ENCODE measurements at places on chromosomes 2 and 18. TPM values are rescaled to one million over a fixed set of nuclear protein-coding genes. Genes with fewer than 3 reads are reported as not detected.

The REG1B gene
- total RNA-seq, result not detected

DNA sequence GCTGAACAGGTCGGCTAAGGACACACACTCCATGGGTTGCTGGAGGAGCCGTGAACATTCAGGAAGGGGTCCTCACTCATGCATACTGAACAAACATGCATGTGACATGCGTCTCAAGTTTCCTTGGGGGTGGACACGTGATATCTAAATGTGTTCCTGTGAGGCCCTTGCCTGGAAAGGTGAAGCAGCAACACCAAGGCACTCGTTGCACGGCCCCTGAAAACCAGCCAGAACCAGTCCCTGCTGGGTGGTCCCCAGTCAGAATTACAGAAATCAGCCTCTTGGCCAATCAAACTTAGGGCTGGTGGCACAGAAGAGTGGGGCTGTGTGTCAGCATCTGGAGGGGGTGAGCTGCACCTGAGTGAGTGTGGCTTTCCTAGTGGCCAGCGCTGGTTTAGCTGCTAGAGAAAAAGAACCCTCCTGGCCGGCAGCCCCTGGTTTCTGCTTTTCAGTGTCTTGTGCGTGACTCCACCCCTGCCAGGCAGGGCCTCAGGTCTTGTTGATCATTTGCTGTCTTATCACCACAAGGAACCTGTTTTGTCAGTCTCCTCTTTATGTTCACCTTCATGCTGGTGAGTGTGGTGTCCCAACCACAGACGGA lies 3.2 kb upstream of the AQP12B start:
- no peaks in the 10 kb centered on the region for H3K36me3 ChIP-seq
- no peak overlapping the region for H3K27ac ChIP-seq
- H3K4me1 ChIP-seq, result no peaks in the 10 kb centered on the region

DNA sequence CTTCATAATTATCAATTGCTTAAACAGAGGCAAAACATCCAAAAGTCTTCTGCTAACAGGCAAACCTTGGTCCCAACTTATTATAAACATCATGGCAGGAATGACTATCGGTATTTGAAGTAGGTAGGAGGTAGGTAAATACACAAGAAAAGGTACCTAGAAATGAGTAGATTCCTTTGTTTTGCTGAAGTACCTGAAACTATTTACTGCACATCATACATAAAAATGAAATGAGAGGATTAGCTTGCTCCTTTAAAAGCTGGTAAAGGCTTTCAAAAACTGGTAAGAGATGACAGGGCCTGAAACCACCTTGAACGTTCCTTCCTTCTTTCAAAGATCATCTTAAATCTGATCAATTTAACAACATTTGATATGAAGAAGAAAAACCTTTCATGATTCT lies 55.2 kb upstream of the MAPRE2 start:
- no peak overlapping the region for H3K4me3 ChIP-seq
- no peak for DNase-seq
- no peak overlapping the region for H3K27ac ChIP-seq
- peaks cover 6% of the 10 kb centered on the region for H3K27me3 ChIP-seq

- peaks cover 68% of the 10 kb centered on the region for H3K36me3 ChIP-seq
- peaks cover 5% of the 10 kb centered on the region for H3K4me1 ChIP-seq
- no peaks in the 10 kb centered on the region for H3K27me3 ChIP-seq
- no peak for DNase-seq
- no peak overlapping the region for H3K27ac ChIP-seq
Observed at GRCh38 chr18:35705988-35706387, 124.4 kb downstream of the GALNT1 start.

The CCDC178 gene
- total RNA-seq, result not detected

- DNase-seq, result peak; percentile 89
- H3K36me3 ChIP-seq, result no peaks in the 10 kb centered on the region
- H3K4me3 ChIP-seq, result no peak overlapping the region
- H3K27ac ChIP-seq, result peak overlapping the region; percentile 45
- H3K4me1 ChIP-seq, result peaks cover 47% of the 10 kb centered on the region
- peaks cover 31% of the 10 kb centered on the region for H3K27me3 ChIP-seq
Observed at GRCh38 chr18:62329691-62330454, 4.8 kb downstream of the TNFRSF11A start.

GRCh38 chr18:22563164-22563583 lies 145.5 kb upstream of the CTAGE1 start:
- H3K27me3 ChIP-seq, result no peaks in the 10 kb centered on the region
- H3K36me3 ChIP-seq, result no peaks in the 10 kb centered on the region
- H3K4me1 ChIP-seq, result peaks cover 28% of the 10 kb centered on the region
- H3K4me3 ChIP-seq, result peak overlapping the region; percentile 54
- peak; percentile 85 for DNase-seq

The CBLN2 gene
- not detected for total RNA-seq

GRCh38 chr18:78247615-78248289 lies 731.9 kb upstream of the SALL3 start:
- H3K4me3 ChIP-seq, result no peak overlapping the region
- H3K27me3 ChIP-seq, result no peaks in the 10 kb centered on the region
- H3K4me1 ChIP-seq, result no peaks in the 10 kb centered on the region
- no peaks in the 10 kb centered on the region for H3K36me3 ChIP-seq
